ENCODE measurements at places on chromosomes 1 and 21.
A peak's percentile ranks its signal among the peaks of the same experiment; 100 is the strongest.

- DNase-seq = no peak
Measured at GRCh38 chr1:169361281-169361680, 6.3 kb downstream of the NME7 start.

GRCh38 chr1:86852289-86852688 lies 61.6 kb downstream of the SELENOF start:
- DNase-seq = no peak

DNA sequence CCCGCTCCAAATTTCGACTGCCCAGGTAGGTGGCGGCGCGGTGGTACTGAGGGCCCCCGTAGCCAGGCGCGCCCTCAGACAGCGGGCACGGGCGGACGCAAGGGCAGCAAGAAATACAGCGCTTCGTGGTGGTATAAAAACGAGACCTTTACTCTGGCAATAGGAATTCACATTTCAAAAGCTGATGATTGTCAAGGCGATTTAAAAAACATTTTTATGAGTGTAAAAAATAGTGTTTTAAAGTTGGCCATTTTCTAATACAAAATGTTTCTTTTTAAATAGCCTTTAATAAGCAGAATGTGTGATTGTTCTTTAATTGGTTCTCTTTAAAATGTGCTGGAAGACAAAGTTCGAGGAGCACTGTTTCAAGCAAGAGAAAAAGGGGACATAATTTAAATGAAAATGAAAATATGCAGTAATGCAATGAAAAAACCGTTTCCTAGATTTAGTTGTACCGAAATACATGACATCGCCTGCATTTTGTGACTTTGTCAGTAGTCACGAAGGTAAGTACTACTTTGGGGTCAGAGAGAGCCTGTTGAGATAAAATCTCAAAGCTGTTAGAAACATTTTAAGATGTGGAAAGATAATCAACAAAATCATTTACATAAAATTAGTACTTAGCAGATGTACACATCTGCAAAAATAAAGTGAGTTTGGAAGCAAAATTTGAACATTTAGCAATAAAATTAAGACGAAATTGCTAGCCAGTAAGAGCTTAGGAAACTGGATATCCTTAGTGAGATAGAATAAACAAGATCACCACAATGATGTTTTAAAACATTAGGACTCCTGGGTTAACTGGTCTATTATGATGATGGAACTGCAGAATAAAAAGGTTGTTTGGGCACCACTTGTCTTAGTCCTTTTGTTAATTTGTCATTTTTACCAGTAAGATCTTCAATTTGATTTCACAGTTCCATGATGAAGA lies 1.1 kb upstream of the PSMG1 start:
- no peak for DNase-seq

DNA sequence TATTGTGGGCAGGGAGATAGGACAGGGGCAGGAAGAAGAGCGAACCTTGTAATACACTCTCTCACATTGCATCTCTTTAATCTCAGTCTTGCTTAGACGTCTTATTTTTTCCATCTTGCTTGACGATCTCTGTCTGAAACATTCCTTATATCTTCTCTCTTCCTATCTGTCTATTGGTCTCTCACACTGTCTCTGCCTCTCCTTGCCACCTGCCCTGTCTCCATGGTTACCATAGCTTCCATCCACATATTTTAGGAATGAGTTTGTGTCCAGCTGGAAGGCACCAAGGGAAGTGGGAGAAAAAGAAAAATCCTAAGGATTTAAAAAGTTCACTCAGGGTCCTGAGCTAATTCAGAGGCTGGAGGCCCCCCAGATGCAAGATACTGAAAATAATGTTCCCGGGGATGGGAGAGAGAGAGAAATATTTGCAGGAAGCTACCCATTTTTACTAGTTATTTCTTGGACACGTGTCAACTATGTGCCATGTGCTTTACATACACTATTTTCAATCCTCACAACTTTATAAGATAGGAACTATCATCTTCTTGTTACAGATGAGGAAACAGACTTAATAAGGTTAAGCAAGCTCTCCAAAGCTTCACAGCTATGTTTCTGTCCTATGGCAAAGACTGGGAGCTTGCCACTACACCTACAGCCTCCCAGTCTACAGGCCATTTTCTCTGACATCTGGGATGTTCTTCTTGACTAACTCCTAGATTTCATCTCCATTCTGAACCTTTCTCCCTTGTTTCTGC lies 933 bp downstream of the ANKRD34A start:
- no peak for DNase-seq

DNA sequence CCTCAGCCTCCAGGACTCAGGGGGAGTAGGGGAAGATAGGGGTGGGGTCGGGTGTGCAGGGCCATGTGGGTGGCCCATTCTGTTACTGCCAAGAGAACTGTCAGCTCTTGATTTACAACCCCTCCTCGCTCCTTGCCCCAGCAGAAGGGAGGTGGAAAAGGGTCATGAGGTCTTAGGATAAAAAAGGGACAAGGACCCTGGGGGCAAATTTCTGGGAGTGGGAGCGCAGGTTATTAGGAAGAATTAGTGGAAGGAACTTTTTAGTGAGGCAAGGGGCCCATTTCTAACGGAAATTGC lies 812 bp downstream of the FAM110D start:
- DNase-seq = no peak

DNA sequence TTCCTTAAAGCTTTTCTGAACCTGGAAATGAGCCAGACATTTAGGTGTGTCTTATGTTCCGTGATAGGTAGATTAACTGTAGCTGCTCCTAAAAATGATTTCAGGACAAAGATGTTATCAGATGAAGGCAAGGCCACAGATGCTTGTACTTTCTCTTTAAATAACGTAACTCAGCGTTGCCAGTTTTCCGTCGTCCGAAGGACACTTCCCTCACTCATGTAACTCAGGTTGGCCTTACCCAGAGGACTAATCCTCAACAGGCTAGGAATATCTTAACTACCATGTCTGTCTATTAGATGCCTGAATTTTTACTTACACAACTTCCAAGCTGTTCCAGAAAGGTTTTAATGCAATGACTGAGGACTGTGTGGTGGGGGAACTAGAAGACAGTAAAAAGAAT lies 35.4 kb upstream of the FAM89A start:
- no peak for DNase-seq

DNA sequence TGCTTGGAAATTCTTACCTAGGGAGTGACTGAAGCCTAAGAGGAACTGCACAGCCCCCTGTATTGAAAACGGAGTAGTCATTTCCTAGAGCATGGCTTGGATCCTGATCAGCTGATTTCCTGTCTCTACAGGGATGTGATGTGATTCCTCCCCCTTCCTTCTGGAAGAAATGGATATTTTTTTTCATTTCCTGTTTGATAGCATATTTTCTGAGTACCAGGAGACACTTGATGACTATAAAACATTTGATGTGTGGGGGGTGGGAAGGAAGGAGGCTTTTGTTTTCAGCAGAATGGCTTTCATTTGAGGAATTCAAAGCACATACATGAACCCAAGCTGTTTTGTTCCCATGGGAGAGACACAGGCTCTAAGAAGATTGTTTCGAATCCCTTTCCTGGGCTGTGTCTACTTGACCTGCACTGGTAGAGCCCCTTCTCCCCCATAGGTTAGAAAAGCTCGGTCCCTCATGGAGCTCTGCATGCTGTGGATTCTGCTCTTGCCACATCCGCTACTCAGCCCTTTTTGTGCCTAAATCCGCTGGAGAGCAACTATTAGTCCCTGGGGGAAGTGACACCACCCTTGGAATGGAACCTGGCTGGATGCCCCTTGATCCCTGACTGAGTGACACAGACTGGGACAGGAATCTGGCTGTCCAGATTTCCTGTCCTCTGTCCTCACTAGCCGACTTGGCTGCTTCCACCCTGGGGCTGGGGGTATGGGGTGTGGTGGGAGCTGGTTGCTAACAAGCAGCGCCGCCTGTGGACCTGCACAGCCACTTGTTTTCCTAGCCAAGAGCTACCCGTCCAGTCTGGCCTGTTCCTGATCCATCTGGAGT lies 71.8 kb upstream of the MACF1 start:
- peak; percentile 29 for DNase-seq

DNA sequence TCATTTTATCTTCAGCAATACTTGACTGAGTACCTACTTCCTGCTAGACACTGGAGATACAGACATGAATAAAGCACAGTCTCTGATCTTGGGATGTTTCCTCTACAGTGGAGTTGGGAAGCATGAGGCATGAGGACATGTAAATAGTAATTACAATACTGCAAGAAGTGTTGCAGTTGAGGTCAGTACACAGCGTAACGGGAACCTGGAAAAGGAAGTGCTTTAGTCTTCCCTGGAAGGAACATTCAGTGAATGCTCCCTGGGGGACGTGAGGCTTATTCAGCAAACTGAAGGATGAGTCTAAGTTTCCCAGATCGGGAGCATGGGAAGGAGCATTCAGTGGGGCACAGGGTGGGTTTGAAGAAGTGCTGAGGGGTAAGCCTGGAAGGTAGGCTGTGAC lies 112.4 kb downstream of the PIK3R3 start:
- DNase-seq = no peak

DNA sequence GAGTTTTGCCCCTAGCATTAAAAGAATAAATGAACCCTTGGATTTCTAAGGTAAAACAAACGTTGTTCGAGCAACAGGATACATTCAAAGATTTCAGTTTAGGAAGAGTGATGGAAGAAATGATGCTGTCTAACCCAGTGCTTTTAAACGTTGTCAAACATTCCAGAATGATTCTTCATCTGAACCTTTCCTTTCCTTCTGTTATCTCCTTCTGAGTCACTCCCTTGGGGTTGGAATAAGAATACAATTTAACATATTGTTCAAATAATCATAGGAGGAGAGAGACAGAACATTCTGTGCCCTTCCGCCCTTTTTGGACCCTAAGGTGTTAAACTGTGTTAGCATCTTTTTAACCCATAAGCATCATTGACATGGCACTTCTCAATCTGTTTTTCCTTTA lies 61.1 kb upstream of the RCOR3 start:
- DNase-seq = no peak
